Hematopoietic multipotent progenitor cell (in vitro differentiated cells): ENCODE measurements at places on chromosomes 2 and 18.
A peak's percentile ranks its signal among the peaks of the same experiment; 100 is the strongest.

GRCh38 chr2:48328942-48329723 is 200.8 kb upstream of the STON1 start:
- DNase-seq = no peak

DNA sequence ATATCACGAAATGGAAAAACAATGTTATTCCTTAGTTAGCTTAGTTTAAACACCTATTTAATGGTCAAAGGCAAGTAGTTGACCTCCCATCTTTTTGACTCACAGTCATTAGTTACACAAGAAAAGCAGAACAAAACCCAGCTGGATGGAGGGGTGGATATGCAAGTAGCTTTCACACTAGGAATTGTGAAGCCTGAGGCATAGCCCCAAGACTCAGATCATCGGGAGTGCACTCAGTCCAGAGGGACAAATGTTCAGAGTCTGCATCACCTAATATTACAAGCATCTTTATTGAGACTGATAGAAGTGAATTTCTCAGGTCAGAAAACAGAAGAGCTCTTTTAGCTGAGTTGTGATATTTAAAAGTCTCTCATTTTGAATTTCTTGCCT is 15.5 kb upstream of the CPS1 start:
- DNase-seq = no peak

- no peak for DNase-seq
These were observed 97.1 kb downstream of the ACKR3 start for GRCh38 chr2:236666646-236667204.

DNA sequence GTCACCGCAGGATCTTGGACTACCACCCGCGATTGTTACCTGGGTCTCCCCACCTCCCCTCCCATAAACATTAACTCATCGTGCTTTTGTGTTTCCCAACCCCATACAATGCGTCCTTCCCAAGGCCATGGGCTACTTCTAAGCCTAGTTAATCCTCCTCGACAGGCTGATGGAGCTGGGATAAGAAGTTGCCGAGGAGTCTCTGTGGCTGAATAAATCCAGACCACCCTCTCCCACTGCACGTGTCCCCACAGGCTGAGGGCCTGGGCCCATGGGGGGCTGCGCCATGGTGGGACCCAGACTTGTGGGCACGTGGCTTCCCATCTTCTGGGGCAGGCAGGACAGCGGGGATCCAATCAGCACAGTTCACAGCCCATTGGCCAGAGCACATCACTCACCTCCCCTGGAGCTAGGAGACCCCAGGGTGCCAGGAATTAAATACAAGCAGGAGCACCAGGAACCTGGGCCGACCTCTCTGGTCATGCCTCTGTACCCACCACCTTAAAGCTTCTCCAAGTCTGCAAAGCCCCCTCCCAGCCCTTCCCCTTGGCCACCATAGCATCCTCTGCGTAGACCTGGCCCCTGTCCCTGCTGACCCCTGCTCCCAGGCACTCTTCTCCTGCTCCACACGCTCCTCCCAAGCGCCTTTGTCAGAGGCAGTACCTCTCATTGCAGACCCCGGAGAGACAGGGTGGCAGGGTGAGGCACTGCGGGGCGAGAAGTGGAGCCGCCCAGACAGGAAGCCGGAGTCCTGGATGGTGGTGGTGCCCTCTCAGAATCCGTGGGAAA is 51.0 kb upstream of the ID2 start:
- no peak for DNase-seq

DNA sequence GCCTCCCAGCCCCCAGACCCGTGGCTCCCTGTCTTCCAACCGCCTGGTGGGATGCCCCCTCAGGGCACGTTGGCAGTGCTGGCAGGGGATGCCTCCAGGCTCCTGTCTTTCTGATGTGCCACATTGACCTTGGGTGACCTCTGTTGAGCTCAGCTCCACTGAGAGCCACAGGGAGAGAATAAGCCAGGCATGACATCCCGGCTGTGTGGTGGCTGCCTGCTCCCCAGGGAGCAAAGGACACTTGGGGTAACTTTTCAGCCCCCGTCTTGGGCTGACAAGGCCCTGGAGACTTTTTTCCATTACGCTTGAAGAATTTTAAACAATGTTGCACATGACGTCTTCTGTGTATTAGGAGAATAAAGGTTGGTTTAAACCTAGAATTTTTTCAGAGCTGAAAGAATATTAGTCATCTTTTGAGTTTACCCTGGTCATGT is 246.0 kb downstream of the TSN start:
- no peak for DNase-seq

- DNase-seq = no peak
These were observed 34.0 kb downstream of the SP100 start for GRCh38 chr2:230449901-230450467.

DNA sequence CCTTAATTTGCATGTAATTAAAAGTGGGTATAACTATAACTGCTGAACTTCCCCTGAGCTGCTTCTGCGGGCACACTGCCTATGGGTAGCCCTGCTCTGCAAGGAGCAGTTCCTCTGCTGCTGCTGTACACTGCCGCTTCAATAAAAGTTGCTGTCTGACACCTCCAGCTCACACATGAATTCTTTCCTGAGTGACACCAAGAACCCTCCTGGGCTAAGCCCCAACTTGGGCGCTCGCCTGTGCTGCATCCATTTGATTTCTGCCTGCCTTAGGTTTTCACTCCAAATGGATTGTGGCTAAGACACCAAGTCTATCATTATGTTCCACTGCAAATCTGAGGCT is 215.7 kb downstream of the ANAPC1 start:
- no peak for DNase-seq

GRCh38 chr18:3758531-3758930 is 308.6 kb downstream of the TGIF1 start:
- no peak for DNase-seq

- peak; percentile 13 for DNase-seq
These were observed 2.9 kb upstream of the ATOH8 start for GRCh38 chr2:85750587-85751575.

DNA sequence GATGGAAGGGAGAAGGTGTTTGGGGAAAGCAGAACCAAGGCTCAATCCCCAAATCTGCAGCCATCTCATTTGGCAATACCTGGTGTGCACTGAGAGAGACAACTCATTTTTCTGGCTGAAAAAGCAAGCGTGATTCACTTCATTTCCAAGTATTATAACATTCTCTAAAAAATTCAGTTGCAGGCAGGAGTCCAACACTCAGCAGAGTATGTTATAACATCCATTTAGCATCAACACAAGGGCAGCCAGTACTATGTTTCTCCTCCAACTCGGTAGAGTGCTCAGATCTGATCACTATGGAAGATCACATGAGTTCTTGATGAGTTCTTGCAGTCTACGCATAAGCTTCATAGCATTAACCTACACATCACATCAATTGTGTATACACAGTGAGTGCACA is 99.4 kb upstream of the PID1 start:
- DNase-seq = no peak

- no peak for DNase-seq
These were observed 73.3 kb downstream of the KCNJ3 start for GRCh38 chr2:154771664-154772284.

GRCh38 chr2:134277223-134277622 is 23.4 kb downstream of the MGAT5 start:
- no peak for DNase-seq

DNA sequence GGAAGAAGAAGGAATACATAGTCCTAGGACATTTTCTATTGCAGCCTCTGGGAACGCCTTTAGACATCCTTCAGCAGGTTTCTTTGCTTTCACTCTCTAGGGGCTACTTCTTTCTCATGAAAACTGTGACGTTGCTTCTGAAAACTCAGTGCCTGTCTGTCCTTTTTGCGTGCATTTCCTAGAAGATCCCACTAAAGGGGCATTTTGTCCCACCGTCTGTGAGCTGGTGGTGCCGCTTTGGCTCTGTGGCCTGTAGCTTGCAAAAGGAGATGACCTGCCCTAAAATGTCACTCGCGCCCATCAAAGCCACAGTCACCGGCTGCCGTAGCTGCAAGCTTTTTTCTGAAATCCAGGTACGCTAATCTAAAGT is 579 bp downstream of the STAT4 start:
- DNase-seq = peak; percentile 45

DNA sequence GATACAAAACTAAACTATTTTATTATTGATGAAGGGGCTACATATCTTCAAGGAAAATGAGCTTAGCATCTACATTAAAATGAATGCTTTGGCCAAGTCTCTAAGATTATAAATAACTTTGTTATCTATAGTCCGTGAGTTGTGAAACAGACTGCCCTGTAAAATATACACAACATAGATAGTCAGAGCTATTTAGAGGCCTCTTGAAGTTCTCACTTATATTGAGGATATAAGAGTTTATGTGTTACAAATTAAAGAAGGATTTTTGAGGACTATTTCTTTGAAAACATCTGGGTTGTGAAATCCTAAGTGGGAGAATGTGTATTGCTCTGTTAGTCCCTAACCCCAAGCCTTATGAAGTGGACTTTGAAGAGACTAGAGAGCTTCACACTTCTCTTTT is 292.0 kb upstream of the CDH2 start:
- DNase-seq = no peak

DNA sequence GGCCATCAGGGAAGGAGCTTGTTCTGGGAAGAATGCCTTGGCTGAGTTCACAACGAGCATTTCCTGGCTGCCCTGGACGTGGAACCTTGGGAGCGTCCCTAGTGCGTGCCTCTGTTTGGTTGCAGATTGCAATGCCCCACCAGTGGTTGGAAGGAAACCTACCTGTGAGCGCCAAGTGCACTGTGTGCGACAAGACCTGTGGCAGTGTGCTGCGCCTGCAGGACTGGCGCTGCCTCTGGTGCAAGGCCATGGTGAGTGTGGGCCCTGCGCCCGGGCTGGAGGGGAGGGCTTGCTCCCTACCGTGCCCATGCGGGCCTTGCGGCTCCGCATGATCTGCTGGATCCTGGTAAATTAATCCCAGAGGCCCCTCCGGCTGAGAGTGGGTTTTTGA is 81.9 kb downstream of the DGKD start:
- DNase-seq = no peak

- no peak for DNase-seq
These were observed 46.9 kb upstream of the TAF1B start for GRCh38 chr2:9796056-9797010.

- DNase-seq = no peak
These were observed 162.8 kb downstream of the SRBD1 start for GRCh38 chr2:45448217-45448616.

DNA sequence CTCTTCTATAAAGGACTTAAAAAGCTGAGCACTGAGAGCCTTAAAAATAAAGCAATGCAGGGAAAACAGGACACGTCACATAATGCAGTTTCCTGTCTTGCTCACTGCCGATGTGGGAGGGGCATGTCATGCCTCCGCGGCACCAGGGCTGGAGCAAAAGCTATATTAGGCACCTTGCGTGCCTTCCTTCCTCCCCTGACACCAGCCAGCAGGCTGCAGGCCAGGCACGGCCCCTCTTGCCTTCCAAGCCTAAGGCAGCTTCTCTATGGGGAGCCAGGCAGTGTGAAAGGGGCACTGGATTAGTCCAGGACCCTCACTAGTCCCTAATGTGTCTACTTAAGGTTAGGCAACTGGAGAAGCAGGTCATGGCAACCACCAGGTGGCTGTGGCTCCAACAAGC is 26.3 kb downstream of the MRPL35 start:
- DNase-seq = peak; percentile 71

GRCh38 chr2:210262036-210262435 is 36.8 kb upstream of the ACADL start:
- DNase-seq = no peak

DNA sequence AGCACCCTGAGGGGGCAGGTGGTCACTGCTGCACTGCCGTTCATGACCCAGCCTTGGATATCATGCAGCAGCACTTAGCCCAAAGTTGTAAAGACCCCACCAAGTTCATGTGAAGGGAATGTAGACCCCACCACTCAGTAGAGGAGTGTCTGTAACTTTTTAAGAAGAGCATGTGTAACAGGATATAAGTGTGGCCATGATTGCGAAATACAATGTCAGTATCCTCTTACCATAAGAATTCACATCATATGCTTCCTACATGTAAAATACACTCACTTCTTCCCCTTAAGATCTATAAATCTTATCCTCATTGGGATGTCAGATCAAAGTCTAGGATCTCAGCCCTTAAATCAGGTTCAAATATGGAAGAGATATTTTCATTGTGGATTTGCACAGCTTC is 276.9 kb downstream of the PTPRM start:
- no peak for DNase-seq

DNA sequence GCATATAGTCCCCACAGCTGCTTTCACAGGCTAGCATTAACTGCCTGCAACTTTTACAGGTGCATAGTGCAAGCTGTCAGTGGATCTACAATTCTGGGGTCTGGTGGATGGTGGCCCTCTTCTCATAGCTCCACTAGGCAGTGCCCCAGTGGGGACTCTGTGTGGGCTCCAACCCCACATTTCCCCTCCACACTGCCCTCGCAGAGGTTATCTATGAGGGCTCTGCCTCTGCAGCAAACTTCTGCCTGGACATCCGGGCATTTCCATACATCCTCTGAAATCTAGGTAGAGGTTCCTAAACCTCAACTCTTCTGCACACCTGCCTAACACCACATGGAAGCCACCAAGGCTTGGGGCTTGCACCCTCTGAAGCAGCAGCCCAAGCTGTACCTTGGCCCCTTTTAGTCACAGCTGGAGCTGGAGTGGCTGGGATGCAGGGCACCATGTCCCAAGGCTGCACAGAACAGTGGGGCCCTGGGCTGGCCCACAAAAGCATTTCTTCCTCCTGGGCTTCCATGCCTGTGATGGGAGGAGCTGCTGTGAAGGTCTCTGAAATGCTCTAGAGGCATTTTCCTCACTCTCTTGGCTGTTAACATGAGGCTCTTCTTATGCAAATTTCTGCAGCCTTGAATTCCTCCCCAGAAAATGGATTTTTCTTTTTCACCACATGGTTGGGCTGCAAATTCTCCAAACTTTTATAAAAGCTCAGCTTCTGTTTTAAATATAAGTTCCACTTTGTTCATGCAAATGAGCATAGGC is 59.3 kb downstream of the KDM3A start:
- DNase-seq = no peak

DNA sequence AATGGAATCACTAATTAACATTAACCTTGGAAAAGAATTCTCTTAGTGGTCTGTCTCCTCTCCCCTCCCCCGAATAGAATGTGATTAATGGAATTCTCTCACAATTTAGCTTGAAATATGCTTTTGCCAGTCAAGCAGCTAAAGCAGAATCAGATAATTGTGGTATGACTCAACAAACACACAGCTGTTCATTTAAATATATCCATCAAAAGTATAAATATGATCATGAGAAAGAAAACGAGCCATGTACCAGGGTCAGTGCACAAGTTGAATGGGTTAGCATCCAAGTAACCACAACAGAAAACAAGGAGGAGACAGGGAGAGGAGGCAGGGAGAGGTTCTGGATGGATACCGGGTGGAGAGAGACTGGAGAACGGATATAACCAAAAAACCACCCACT is 66.9 kb downstream of the ACVR1 start:
- no peak for DNase-seq

- no peak for DNase-seq
These were observed 55.6 kb upstream of the FOSL2 start for GRCh38 chr2:28336982-28337627.

DNA sequence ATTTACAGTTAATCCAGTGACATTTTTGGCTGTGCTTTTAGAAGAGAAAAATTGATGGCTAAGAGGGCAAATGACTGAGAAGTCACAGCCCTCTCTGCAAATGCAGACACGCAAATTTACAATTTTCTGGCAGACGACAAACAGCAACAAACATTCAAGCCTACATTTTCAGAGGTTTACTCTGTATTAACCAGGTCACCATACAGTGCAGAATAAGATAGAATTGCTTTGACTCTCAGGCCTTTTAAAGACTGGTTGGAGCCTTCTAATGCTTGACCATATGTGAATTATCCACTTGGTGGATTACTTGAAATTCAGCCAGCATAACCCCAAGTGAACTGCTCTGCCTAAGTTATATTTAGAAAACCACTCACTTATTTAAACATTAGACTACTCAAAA is 280.9 kb upstream of the STON1 start:
- DNase-seq = no peak
